Endodermal cell (in vitro differentiated cells): ENCODE measurements at places on chromosomes 16 and 17. TPM values are rescaled to one million over a fixed set of nuclear protein-coding genes. Genes with fewer than 3 reads are reported as not detected.

- DNase-seq, result no peak
These were observed 13.8 kb downstream of the DNAAF8 start for GRCh38 chr16:4747906-4748681.

- DNase-seq, result peak; percentile 73
These were observed 15.7 kb downstream of the SLC16A3 start for GRCh38 chr17:82244413-82245133.

GRCh38 chr16:15610369-15610871 lies 32.5 kb downstream of the MARF1 start:
- no peak for DNase-seq

- DNase-seq, result no peak
These were observed 45.6 kb downstream of the PRMT7 start for GRCh38 chr16:68356249-68356918.

DNA sequence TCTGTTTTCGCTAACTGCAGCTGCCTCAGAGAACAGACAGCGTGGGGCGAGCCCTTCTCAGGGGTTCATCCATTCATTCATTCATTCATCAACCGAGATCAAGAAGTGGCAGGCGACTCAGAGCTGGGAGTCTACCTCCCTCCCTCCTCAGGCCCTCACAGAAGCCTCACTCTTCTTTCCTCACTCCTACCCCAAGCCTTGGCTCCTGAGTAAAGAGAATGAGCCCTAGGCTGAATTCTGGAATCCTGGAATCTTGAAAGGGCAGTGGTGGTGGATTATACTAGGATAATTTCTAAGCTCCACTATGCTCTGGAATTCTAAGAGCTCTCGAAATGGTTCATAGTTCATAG lies 2.3 kb upstream of the DLX3 start:
- no peak for DNase-seq

Gene NOG
- 6.3 and 6.7 TPM in 2 replicates for total RNA-seq
